GM12891 (cell line): ENCODE measurements at places on chromosomes 12 and 14.
A peak's percentile ranks its signal among the peaks of the same experiment; 100 is the strongest.

- peak; percentile 96 for DNase-seq
Measured at GRCh38 chr14:105537580-105538474, 11.4 kb downstream of the TMEM121 start.

DNA sequence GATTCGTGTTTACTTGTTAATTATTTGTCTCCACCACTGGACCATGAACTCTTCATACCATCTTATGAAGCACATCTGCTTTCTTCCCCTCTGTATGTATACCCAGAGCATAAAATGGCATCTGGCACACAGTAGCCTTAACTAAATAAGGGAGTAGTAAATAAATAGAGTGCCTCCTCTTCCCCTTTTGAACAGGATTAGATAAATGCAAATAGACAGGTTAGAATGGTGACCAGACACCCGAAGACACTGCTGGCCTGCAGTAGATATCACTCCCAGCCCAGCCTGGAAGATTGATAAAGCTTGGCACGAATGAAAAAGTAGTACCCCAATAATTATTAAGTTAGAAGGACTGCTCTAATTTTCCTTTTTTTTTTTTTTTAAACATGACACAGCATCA is 6.9 kb downstream of the GALNT4 start:
- DNase-seq = no peak

GRCh38 chr12:4899364-4899763 is 10.3 kb upstream of the KCNA1 start:
- no peak for DNase-seq

DNA sequence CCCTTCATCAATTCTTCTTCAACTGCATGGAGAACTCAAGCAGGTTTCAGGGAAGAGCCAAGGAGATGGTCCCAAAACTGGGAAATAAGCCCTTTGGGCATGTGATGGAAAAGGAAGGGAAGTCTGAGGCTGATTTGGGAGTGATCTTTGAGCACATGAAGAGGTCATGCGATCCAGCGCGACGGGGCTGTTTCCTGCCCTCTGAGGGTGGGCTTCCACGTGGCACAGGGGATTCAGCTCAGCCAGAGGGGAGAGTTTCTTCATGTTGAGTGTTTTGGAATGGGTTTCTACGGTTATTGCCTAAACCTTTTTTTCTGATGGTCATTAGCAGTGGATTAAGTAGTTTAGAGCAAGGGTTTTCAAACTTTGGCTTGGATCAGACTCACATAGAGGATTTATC is 30.2 kb downstream of the GPR68 start:
- DNase-seq = no peak

DNA sequence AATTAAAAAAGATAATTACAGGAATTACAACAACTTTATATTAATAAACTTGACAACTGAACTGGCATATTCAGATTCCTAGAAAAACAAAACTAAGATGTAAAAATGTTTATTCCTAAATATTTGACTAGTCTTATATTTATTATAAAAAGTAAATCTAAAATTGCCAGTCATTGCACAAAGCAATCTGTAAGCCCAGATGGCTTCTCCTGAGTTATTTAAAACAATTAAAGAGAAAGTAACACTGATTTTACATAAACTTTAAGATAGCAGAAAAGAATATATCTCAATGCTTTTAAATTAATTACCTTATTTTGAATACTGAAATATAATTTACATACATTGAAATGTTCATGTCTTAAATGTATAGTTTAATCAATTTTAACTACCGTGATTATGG is 434.1 kb upstream of the RPL10L start:
- DNase-seq = no peak
